ENCODE measurements at places on chromosomes 2 and 18. TPM values are rescaled to one million over a fixed set of nuclear protein-coding genes. Genes with fewer than 3 reads are reported as not detected.

The IL1B gene
- 0.21 TPM for total RNA-seq

The ANKRD23 gene
- total RNA-seq: 96.8 TPM

The DSG1 gene
- total RNA-seq: 17.2 TPM

The IMP4 gene
- 52.1 TPM for total RNA-seq
